ENCODE measurements at places on chromosomes 6 and 20. TPM values are rescaled to one million over a fixed set of nuclear protein-coding genes. Genes with fewer than 3 reads are reported as not detected.
A peak's percentile ranks its signal among the peaks of the same experiment; 100 is the strongest.

- DNase-seq: no peak
Observed at GRCh38 chr6:169409742-169410312, 156.2 kb upstream of the THBS2 start.

DNA sequence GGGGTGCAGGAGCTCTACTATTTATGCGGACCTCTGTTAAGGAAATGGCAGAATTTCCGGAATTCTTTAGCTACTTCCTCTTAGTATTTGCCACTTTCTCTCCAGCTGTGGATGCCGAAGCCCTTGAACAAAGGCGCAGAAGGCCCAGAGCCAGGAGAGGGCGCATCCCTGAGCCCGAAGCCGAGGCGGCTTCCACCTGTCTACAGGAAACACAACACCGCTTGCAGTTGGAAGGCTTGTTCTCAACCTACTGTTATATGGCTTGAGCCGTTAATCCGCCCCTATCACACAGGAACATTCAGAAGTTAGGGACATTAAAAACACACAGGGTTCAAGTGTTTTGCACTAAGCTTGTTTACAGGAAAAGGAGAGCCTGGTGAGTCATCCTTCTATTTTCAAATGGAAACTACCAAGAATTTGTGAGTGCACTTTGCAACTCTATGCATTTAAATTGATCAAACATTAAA, 417.1 kb downstream of the BCKDHB start:
- DNase-seq: peak; percentile 21

DNA sequence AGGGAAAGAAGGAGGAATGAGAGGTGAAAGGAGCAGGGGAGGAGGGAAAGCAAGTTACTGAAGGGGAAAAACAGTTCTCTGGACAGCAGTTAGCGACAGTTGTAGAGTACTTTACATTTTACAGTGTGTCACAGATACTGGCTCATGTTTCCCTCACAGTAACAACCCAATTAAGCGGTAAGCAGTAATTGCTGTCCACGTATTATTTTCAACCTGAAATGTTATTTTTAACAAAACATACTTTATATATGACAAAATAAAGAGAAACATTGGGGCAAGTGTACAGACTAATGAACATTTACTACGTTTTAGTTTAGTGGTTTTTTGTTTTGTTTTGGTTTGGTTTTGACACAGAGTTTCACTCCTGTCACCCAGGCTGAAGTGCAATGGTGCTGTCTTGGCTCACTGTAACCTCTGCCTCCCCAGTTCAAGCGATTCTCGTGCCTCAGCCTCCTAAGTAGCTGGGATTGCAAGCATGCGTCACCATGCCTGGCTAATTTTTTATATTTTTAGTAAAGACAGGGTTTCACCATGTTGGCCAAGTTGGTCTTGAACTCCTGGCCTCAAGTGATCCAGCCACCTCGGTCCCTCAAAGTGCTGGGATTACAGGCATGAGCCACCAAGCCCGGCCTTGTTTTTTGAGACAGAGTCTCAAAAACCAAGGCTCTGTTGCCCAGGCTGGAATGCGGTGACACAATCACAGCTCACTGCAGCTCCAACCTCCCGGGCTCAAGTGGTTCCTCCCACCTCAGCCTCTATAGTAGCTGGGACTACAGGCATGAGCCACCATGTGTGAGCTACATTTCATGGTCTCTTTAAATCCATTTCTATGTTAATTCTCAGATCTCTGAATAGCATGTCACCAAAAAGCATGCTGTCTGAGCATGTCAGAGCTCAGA, 22.6 kb upstream of the BTN3A2 start:
- no peak for DNase-seq

- no peak for DNase-seq
Observed at GRCh38 chr20:45489083-45489531, 19.6 kb downstream of the WFDC2 start.

DNA sequence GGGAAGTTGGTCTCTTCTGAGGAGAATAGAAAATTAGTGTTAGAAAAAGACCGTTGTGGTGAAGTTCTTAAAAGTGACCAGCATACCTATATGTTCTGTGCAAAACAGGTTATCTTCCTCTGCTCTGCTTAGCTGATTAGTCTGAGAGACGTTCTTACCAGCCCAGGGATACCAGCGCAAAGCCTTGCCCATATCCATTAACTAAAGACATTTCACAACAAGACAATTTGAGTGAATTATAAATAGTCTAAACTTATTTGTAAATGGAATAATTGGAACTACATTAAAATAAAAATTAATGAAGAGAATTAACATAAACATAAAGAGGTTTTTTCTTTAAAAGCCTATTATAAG, 144.0 kb downstream of the PDE7B start:
- no peak for DNase-seq

- peak; percentile 74 for DNase-seq
Observed at GRCh38 chr20:47663354-47664067, 121.8 kb downstream of the SULF2 start.

- no peak for DNase-seq
Observed at GRCh38 chr20:13284830-13285229, 63.8 kb downstream of the ISM1 start.

DNA sequence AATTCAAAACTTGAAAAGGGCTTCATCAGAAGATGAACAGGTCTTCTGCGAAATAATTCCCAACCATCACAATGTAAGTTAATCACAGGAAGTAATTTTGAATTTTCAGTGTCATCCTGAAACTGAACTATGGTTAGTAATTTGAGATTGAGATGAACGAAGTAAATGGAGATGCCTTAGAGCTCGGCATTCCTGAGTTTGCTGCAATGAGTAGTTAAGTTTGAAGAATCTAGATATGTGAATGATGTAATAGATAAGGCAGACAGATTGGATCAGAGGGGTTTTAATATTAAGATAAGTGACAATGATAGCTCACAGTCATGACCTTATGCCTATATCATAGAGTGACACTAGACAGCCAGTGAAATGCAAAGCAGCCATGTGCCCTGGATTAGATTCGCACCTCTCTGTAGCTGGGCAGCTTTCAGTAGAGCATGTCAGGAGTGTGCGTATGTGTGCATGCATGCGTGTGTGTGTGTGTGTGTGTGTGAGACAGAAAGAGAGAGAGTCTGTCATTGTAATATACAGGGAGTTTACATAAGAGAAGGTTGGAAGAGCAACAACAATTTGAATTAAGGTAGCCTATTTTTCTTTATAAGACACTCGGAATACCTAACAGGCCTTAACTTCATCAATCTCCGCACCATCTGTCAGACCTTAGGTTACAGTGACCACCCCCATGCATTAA, 233.0 kb downstream of the GMPR start:
- DNase-seq: no peak

- no peak for DNase-seq
Observed at GRCh38 chr6:2434116-2434515, 188.7 kb upstream of the GMDS start.

DNA sequence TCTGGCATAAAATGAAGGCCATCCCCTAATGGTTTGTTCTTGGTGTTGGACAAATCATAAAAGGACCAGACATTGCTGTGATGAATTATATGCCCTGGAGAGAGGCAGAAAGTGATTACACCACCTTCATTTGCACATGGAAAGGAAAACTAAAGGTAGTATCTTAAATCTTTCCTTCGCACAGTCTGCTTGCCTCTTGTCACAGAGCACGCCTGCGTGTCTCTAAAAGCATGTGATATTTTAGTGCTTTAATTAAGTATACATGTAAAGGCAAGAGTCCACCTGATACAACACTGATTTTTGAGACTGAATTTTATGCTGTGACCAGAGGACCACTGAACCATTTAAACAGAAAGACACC, 28.8 kb upstream of the PLAGL1 start:
- DNase-seq: no peak

- peak; percentile 48 for DNase-seq
Observed at GRCh38 chr6:129683601-129684322, 26.2 kb downstream of the ARHGAP18 start.

DNA sequence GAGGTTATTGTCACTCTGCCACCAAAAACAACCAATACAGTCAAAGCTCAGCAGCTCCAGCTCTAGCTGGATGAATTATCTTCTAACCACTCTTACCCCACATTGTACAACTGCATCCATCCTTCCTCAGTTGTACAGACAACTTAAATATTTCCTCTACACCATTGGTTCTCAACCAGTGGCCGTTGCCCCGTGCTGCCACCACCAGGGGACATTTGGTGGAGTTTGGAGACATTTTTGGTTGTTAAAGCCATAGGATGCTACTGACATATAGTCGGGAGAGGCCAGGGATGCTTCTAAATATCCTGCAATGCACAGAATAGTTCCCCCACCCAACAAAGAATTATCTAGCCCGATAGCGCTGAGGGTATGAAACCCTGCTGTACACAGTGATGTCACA, 59.3 kb downstream of the SHLD1 start:
- no peak for DNase-seq

DNA sequence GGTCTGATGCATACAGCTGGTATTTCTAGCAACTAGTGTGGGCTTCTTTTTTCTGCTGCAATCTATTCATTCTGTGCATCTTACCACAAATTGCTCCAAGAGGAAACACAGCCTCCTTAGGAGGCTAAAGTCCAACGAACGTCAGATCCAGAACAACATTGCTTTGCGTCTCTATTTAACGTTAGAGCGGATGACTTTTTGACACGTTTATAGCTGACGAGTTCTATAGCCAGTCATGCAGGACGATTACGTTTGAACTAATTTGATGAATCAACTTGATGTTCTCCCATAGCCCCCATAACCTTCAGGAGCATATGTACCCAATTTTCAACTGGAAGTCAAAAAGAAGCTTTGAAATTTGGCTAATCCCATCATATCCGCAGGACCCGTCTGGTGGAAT, 59.9 kb downstream of the TSHZ2 start:
- no peak for DNase-seq

DNA sequence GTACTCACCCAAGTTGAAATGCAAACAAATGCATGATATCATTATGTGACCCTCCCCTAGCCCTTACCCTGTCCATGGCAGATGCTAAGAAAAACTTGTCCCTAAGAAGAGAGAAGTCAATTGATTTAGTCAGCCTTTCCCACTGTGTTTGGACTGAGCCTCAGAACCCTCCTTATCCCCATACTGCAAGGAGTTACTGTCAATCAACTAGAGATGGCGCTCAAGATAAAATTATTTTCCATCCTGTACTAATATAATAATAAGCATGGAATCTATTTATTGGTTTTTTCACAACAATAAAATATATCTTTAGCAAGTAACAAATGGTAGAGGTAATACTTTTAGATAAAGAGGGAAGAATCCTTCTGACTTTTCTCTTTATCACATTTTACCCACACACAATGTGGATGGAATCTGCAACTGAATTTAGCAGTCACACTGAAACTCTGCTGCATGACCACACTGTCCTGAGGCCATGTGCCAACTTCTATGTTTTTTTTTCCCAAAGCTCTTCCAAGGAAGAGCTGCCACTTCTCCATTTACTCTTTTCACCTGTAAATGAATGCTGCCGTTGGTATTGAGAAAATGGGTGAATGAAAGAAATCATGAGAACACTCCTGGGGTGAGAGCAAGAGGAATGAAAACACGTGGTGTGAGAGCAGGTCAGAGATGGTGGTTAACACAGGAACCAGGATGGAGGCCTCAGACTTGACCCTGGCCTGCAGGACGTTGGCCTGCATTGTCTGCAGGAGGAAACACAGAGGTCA, 10.5 kb downstream of the NT5E start:
- DNase-seq: no peak

DNA sequence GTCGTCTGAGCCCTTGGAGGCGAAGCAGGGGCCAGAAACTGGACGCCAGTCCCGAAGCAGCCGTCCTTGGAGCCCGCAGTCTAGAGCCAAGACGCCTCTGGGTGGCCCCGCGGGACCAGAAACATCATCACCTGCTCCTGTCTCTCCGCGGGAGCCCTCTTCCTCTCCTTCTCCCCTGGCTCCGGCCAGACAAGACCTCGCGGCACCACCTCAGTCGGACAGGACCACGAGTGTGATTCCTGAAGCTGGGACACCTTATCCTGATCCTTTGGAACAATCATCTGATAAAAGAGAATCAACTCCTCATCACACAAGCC, 416 bp downstream of the RSPH4A start:
- DNase-seq: no peak

GRCh38 chr6:135497412-135498184, at the start of gene AHI1:
Gene AHI1, minus strand, starts transcription at chr6:135497740. Its CDS starts 5,503 bp downstream, at chr6:135492237.
- peak; percentile 84 for DNase-seq

GRCh38 chr6:51024126-51024525, 205.5 kb downstream of the TFAP2B start:
- DNase-seq: no peak

- DNase-seq: no peak
Observed at GRCh38 chr6:35161266-35161665, 20.1 kb upstream of the TCP11 start.

GRCh38 chr20:50182346-50182745, 8.3 kb upstream of the CEBPB start:
- no peak for DNase-seq

DNA sequence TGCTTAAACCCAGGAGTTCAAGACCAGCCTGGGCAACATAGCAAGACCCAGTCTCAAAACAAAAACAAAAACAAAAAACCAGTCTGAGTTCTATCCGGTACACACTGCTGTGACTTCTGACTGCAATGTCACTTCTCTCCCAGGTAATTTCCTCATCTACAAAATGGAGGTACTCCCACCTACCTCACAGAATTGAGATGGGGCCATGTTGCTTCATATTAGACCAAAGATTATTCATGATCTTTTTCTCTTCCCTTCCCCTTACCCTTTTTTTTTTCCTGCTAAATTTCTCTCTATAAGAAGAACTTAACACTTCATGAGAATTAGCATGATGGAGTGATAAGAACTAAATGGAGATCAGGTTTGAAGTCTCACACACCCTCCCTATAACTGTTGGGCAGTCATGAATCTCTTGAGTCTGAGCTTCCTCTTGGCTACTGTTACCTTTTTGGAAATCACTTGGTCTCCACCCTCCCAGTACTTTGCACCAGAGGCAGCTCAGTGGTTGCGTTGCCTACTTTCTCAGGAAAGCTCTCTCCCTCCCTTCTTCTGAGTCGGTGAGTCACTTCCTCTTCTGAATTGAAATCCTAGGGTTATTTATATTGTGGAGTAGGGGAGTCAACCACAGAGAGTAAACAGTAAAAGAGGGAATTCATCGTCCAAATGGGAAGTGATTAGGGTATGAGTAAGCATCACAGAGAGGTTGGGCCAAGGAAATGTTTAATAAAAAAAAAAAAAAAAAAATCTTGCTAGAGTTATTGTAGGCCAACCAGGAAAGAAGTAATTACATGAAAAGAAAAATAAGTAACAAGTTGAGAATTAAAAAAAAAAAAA, 59.9 kb upstream of the MAP7 start:
- peak; percentile 97 for DNase-seq

GRCh38 chr6:83920017-83920416, 60.5 kb downstream of the CYB5R4 start:
- no peak for DNase-seq

Gene RAB22A
- total RNA-seq: 21.6 TPM

Gene TNXB
- 24.6 TPM for total RNA-seq

Gene BCAS4
- 12.4 TPM for total RNA-seq

Gene EEF1E1
- 69.7 TPM for total RNA-seq

Gene C6orf141
- total RNA-seq: 0.47 TPM

Gene TBX18
- total RNA-seq: 11.8 TPM

Gene COL19A1
- total RNA-seq: 0.12 TPM

Gene MOCS1
- 1.2 TPM for total RNA-seq

Gene BIRC7
- not detected for total RNA-seq

Gene SLC4A11
- total RNA-seq: 71.0 TPM

Gene ERGIC3
- 161 TPM for total RNA-seq
